SK-N-SH treated with all-trans-retinoic acid at 6 μM for 48 hours (cell line): ENCODE measurements at places on chromosomes 7 and 10.
A peak's percentile ranks its signal among the peaks of the same experiment; 100 is the strongest.

DNA sequence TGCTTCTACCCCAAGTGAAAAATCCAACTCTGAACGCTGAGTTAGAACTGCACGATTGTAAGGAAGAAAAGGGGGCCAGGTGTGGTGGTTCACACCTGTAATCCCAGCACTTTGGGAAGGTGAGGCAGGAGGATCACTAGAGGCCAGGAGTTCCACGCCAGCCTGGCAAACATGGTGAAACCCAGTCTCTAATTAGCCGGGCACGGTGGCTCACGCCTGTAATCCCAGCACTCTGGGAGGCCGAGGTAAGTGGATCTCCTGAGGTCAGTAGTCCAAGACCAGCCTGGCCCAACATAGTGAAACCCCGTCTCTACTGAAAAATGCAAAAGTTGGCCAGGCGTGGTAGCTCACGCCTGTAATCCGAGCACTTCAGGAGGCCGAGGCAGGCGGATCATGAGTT lies 9.0 kb downstream of the GUSB start:
- no peak for ATAC-seq

DNA sequence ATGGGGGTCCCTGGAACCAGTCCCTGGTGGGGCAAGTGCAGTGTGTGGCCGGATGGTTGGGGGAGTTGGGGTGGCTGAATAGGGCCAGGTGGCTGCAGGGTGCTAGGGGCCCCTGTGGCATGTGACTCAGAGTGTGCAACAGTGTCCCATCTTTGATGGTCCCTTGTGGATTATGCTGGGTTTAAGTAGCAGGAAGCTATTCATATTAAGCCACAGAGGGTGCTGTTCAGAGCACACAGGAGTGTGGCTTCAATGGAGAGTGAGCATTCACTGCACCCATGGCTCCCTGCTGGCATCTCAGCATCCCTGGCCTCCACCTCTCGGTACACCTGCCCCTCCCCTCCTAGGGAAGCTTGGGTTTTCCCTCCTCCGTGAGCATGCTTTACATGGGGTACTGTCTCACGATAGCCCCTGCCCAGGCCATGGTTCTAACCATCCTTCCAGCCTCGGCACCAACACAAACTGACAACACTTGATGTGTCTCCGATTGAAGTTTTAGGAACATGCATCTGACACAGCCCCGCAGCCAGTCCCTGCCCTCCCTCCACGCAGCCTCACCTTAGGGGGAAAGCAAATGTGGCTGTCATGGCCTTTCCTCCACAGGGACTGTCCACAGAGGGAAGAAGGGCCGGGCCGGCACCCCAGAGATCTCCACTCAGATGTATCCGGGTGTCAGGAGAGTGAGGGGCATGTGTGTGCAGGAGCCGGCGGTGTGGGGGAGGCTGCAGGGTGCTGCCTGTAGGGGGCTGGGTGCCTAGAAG lies 30.4 kb upstream of the PPIF start:
- peak; percentile 35 for ATAC-seq

DNA sequence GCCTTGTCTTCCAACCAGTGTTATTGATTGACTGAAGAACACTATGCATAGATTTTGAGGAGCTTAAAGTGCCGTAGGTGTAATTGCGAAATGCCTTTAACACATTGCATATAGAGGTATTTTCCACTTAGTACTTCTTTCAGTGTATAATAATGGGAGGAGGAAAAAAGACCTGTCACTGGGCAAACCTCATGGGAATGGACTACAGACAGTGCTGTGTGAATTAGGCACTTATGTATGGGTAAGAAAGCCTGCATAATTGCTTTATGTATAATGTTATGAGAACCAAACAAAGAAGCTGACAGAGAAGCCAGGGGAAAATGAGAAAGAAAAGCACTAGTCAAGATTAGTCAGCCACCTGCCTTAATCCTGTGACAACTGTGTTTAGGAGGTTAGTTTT lies 12.4 kb upstream of the SCRN1 start:
- ATAC-seq, result no peak

- ATAC-seq, result no peak
These were observed 79.3 kb upstream of the CCDC6 start for GRCh38 chr10:59985639-59986038.

DNA sequence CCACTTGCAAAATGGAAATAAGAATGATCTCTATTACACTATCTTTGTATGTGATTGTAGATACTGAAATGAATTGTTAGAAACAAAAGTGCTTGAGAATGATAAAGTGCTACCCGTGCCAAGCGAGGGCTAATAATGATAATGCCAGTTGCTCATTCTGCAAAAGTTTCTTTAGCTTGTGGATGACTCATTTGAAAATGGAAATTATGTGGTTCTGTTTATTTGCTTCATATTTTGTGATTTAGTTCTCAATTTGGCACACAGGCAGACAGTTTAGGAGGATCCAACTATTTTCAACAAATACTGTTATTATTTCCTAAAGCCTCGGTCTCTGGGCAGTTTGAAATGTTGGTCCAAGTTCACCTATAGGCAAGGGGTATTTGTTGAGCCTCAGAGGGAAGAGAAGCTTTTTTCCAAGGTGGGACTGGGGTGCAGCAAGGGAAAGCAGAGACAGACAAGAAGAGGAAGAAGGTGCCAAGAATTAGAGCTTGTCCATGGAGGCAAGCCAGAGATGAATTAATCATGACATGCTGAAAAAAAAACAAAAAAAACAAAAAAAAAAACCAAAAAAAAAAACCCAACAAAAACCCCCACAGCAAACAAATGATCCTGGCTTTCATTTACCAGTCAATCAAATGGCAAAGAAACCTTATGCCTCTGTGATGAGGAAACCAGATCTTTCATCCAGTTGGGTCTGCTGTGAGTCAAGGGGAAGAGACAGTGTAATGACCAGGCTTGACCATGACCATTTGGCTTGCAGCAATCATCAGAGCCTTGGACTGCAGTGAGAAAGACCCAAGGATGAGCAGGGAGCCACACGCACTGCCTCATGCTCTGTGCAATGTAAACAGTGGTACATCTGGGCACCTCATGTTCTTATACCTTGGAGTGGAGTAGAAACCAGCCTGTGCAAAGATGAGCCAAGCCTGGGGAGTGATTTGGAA lies 285.0 kb upstream of the HABP2 start:
- peak; percentile 64 for ATAC-seq

- no peak for ATAC-seq
These were observed 217.1 kb upstream of the FRMD4A start for GRCh38 chr10:14547816-14548215.

- no peak for ATAC-seq
These were observed 167.7 kb downstream of the TRIL start for GRCh38 chr7:28790467-28790866.

GRCh38 chr7:112357136-112357535 lies 93.1 kb upstream of the IFRD1 start:
- ATAC-seq, result peak; percentile 40; the same call in 1 of the 3 replicates

- no peak for ATAC-seq
These were observed 48.9 kb downstream of the ZCCHC24 start for GRCh38 chr10:79396520-79396919.

- no peak for ATAC-seq
These were observed 30.9 kb downstream of the RHOBTB1 start for GRCh38 chr10:60913071-60913470.

DNA sequence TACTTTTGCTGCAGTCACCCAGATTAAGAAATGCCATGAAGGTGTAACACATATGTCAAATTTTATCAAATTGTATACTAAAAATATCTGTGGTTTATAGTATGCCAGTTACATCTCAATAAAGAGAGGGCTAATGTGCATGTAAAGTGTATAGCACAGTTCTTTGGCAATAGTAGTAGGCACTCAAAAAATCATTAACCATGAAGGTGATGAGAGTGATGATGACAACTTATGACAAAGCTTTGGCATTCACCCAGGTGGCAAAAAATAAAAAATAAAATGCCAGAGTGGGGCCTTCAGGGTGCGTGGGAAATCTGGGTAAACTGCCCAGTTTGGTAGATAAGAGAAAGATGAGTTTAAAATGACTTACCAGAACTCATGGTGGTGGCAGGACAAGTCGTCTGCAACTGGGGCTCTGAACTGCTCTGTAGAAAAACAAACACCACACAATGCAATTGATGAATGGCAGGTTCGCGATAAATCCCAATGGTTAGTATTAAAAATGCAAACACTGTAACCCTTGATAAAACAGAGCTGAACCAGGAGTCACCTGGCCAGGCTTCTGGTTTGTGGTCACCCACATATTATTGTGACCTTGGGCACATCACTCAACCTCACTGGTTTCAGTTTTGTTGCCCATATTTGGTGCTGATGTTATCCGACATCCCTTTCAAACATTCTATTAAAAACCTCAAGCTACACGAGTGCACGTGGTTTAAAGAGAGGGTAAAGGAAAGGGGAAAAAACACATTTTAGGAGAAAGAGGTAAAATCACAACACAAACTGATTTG lies 120.2 kb downstream of the SORBS1 start:
- ATAC-seq, result no peak

GRCh38 chr10:70885481-70885880 lies 2.9 kb downstream of the PCBD1 start:
- ATAC-seq, result no peak

GRCh38 chr10:22986771-22987542 lies 59.1 kb downstream of the ARMC3 start:
- peak; percentile 74 for ATAC-seq

GRCh38 chr7:134452419-134452838 lies 6.5 kb downstream of the AKR1B1 start:
- ATAC-seq, result no peak

GRCh38 chr7:44147026-44147991 lies 6.2 kb upstream of the MYL7 start:
- ATAC-seq, result no peak

- no peak for ATAC-seq
These were observed 111.4 kb downstream of the TFPI2 start for GRCh38 chr7:93779115-93779514.

- ATAC-seq, result no peak
These were observed 31.0 kb upstream of the LRRC18 start for GRCh38 chr10:48970654-48971053.

GRCh38 chr10:119772334-119772733 lies 46.5 kb downstream of the INPP5F start:
- ATAC-seq, result no peak

GRCh38 chr7:84104826-84105225 lies 89.8 kb downstream of the SEMA3A start:
- ATAC-seq, result no peak

DNA sequence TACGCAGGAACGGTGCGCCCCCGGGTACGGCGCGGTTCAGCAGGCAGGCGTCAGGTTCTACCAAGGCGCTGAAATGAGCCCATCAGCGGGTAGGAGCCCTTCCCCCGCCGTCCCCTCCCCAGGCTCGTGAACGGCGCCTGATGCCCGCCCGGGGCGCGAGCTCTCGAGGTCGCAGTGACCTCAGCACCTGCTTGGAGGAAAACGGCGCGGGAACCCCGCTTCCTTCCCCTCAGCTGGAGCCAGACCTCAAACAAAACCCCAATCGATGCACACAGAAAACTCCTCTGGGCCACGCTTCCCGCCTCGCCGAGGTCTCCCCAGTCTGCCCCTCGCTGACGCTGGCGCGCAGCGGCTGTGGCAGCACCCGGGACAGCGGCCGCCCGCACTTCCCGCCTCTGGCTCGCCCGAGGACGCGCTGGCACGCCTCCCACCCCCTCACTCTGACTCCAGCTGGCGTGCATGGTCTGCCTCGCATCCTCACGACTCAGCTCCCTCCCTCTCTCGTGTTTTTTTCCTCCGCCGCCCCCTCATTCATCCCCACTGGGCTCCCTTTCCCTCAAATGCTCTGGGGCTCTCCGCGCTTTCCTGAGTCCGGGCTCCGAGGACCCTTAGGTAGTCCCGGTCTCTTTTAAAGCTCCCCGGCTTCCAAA lies 514 bp upstream of the GAD2 start:
- ATAC-seq, result peak; percentile 55; the same call in 2 of the 3 replicates

DNA sequence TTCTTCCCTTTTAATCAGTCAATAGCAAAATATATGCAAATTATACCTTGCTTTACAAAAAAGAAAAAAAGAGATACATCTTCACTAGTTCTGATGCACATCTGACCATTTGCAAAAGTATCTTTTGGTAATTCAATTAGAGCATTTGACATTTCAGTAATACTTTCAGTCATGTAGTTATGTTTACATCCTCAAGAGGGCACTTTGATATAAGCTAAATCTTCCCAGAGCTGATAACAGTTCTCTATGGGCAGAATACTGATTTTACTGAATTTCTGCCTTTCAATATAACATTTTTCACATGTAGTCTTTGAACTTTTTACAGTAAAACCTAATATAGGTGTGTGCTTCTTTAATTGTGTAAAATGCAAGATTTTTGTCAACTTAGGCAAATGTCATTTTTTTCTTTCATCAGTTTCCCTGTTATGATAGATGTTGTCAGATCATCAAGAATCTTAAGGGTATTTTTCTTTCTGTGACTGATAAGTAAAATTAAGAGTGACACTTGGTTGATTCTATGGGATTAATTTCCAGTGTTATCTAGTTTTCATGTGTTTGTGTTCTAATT lies 703.5 kb upstream of the SEMA3D start:
- ATAC-seq, result peak; percentile 94

DNA sequence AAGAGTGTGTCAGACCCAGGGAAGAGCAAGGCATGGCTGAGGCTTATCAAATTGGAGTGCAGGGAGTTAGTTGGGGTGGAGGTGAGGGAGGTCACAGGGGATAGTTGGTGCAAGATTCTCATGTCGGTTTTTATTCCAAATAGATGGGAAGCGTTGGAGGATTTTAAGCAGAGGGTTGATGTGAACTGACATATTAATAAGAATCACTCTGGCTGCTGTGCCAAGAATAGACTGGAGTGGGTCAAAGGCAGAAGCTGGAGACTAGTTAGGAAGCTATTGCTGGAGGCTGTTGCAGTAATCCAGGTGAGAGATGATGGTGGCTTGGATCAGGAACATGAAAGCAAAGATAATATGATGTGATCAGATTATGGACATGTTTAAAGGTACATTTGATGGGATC lies 36.5 kb downstream of the LRRC18 start:
- no peak for ATAC-seq

DNA sequence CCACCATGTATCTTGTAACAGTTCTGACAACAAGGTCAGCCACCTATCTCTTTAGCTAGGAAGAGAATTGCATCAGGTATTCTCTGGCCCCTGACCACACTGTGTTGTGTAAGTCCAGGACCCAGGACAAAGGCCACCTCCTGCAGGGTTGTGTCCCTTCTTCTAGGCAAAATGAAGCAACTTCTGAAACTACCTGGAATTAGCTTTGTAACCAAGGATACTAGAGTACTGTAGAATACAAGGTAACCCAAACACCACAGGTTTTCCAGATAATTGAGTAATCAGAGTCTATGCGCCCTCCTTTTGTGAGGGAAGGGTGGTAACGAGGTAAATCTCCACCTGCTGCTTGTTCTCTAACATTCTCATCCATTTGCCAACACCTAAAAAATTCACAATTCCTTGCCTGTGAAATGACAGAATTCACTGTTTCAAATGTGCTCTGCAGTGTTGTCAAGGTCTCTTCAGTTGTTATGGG lies 51.7 kb downstream of the SGMS1 start:
- no peak for ATAC-seq
